Stimulated activated CD4-positive, alpha-beta T cell treated with anti-CD3 and anti-CD28 coated beads, Interleukin-2, amount 100 ng/mL, for 24 hours (primary cell): ENCODE measurements at places on chromosomes 7 and 10.

- DNase-seq: no peak
Observed at GRCh38 chr10:18231480-18231879, 91.3 kb downstream of the CACNB2 start.

- no peak for DNase-seq
Observed at GRCh38 chr10:99782447-99783286, at the start of gene ABCC2. ABCC2 (plus strand) TSS chr10:99782640; CDS start chr10:99782845, 205 bp downstream.

DNA sequence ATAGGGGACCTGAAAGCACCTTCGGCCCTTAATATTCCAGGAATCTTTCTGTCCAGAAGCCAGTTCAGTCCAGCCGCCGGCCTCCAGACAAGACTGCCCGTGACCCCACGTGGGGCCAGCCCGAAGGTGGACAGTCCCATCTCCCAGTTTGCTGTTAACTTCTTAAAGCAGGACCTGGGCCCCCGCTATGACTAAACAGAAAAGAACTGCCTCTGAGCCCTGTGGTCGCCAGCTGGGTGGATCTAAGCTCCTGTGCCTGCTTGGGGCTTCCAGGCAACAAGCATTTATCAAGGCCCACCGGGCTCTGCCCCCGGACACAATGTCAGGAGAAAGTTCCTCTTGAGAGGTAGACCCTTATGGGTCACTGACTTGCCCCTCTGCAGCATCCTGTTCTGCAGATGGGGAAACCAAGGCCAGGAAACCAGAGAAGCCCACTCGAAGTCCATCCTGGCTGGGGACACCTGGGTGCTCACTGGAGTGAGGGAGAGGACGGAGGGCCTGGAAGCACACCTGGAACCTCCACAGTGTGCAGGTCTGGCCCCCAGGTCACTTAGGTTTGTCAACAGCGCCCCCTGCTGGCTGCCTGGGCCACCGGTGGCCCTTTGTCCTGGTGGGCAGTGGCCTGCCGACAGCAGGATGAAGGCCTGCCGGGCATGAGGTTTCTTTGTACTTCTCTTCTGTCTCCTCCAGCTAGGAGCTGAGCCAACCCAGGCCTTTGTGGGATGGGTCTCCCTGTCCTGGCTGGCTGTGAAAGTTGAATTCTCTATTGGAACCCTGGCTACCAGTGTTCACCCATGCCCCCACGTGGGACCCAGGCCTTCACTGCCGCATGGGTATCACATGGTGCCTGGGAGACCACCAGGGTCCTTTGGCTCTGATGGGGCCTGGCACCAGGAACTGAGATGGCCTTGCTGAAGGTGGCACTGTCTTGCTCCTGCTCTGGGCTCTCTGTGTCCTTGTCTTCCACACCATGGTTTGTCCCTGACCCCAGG lies 128.0 kb downstream of the ZMIZ1 start:
- DNase-seq: peak; percentile 83

DNA sequence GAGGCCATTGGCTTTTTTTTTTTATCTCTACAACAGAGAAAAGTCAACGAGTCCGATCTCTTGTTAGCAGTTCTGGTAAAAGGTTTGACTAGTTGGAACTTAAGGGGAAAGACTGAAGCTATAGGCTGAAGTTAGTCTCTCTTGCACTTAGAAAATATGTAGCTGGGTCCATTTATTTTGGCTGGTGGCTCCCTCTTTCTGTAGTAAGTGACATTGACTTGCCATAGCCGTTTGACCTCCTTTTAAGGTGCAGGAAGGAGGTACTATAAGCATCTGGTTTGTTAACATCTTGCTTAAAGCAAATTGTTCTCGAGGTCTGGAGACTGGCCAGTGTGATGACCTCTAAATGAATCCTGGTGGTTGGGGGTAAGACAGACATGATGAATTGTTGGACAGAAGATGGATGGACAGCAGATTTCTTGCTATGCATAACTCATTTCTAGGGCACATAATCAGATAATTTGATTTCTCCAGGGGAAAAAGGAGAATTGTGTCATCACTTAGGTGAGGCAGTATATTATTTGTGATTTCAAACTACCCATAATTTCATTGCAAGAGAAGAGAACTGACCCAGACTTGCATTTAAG lies 356.3 kb upstream of the GALNT17 start:
- no peak for DNase-seq

- DNase-seq: no peak
Observed at GRCh38 chr7:116955801-116956476, 2.6 kb downstream of the ST7 start.

- no peak for DNase-seq
Observed at GRCh38 chr10:29142516-29143314, 146.2 kb upstream of the LYZL1 start.
